ENCODE measurements at places on chromosomes 1 and 21.

DNA sequence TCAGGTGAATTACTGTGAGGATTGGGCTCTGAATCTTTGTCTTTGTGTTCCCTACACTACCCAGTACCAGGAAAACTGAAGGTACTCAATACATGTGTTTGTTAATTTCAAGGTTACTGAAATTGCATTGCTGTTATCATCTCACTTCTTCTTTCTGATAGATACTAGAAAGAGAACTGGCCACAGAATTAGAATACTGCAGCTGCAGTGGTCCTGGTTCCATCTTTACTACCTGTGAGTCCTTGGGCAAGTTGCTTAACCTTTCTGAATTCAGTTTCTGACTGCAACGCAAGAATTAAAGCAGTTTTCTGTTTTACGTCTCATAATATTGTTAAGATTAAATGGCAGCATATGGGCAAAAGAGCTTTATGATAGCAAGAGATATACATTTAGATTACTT, 263.5 kb downstream of the LMO4 start:
- no peak for DNase-seq

GRCh38 chr1:56278061-56278460, 301.3 kb downstream of the PLPP3 start:
- DNase-seq, result no peak

DNA sequence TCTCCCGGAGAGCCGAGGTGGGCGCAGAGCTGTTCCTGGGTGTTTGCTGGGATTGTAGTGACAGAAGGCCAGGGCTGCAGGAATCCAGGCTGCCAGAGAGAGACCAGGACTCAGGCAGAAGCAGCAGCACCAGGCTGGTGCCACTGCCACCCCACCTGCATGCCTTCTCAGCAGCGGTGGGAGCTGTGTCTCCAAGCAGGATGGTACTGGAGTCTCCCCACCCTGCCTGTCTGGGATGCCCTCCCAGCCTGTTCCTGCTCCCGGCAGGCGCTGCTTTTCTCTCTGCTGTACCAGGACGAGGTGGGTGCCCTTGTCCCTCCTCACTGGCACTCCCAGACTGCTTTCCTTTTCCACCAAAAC, 4.5 kb upstream of the HES4 start:
- no peak for DNase-seq

- no peak for DNase-seq
These were observed 176.1 kb downstream of the BRINP2 start for GRCh38 chr1:177346790-177347359.

- DNase-seq, result no peak
These were observed 575.5 kb downstream of the PTPRU start for GRCh38 chr1:29811727-29812407.

GRCh38 chr21:37319551-37319950, 47.0 kb upstream of the DYRK1A start:
- DNase-seq, result no peak

GRCh38 chr1:14215151-14215550, 383.3 kb upstream of the KAZN start:
- DNase-seq, result no peak

DNA sequence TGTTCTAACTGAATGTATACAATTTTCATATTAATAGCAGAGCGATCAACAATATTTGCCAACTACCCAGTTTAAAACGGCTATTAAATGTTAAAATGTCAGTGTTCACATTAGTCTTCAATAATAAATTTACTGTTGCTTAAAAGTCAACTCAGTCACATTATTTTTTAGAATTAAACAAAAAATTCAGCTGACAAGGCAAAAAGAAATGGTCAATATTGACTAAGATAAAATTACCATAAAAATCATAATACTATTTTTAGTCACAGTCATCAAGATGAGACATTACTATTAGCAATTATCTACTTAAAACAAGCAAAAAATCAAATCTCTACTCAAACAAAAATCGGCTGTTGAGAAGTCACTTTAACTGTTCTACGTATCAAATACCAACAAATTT, 1.5 kb downstream of the ANKRD13C start:
- DNase-seq, result no peak

GRCh38 chr1:30613188-30613587, 110.2 kb downstream of the MATN1 start:
- no peak for DNase-seq

DNA sequence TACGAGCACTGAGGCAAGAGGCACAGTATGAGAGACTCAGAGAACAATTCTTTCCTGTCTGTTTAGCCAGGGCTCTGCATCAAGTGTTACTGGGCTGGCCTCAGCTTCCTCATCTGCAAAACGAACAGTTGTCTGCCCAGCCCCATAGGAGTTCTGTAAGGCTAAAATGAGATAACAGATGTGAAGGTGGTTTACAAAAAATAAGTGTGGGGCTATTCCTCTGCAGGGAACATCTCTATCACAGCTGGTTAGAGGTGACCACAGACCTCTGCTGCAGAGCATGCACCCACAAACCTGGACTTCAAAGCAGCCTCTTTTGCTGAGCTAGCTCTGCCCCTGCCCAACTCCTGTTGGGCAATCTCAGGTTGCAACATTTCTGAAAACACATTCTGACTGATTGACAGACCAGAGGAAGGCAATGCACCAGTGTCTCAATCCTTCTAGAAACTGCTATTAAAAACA, 10.5 kb upstream of the OLIG1 start:
- DNase-seq, result no peak

DNA sequence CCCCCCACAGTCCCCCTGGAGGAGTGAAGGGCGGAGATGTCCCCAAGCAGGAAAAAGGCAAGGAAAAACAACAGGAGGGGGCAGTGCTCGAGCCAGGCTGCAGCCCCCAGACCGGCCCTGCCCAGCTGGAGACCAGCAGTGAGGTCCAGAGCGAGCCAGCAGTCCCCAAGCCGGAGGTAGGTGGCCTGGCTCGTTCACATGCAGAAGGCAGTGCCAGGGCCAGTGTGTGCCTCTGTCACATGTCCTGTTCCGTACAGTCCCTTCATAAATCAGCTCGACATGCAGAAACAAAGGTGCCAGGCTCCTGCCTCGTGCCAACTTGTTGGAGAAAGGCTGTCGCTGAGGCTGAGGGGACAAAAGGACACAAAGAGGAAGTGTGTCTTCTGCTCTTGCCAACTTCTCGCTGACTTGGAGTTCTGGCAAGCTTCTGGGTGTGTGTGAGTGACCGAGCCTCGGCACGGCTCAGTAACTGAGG, 24.1 kb upstream of the MPZL1 start:
- no peak for DNase-seq

DNA sequence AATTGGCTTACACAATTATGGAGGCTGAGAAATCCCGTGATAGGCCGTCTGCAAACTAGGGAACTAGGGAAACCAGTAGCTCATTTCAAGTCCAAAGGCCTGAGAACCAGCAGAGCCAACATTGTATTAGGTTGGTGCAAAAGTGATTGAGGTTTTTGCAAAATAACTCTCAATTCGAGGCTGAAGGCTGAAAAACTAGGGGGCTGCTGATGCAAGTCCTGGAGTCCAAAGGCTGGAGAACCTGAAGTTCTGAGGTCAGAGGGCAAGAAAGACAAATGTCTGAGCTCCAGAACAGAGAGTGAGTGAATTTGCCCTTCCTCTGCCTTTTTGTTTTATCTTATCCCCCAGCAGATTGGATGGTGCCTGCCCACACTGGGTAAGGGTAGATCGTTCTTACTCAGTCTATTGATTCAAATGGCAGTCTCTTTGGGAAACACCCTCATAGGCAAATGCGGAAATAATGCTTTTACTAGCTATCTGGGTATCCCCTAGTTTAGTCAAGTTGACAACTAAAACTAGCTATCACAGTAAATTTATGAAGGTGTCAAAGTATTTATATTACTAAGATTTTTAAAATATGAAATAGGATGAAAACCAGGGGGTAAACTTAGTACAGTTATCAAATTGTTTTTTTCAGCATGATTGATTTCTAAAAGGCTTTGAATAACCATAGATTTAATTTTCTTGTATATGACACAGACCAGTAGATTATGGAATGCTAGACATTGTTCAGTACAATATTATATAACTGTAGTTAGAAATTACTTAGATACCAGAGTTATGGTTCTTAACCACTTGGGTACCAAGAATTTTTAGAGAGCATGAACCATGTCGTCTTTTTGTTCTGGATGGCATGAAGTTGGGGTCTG, 15.4 kb downstream of the RABGAP1L start:
- DNase-seq, result no peak

DNA sequence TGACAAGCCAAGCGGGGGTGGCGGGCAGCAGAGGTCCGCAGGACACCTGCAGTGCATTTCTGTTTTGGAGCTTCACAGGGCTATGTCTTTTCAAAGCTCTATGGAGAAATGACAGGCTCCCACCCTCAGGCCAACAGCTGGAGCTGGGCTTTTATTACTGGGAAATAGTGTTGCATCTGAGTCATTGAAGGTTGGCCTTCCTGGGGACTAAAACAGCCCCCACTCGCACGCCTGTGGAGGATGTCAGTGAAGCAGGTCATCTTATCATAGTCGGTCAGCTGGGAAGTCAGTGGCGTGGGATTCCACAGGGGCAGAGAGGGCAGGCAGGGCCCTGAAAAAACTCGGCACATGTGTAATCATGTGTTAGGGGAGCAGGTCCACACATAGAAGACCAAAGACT, 55.3 kb downstream of the NTPCR start:
- no peak for DNase-seq

DNA sequence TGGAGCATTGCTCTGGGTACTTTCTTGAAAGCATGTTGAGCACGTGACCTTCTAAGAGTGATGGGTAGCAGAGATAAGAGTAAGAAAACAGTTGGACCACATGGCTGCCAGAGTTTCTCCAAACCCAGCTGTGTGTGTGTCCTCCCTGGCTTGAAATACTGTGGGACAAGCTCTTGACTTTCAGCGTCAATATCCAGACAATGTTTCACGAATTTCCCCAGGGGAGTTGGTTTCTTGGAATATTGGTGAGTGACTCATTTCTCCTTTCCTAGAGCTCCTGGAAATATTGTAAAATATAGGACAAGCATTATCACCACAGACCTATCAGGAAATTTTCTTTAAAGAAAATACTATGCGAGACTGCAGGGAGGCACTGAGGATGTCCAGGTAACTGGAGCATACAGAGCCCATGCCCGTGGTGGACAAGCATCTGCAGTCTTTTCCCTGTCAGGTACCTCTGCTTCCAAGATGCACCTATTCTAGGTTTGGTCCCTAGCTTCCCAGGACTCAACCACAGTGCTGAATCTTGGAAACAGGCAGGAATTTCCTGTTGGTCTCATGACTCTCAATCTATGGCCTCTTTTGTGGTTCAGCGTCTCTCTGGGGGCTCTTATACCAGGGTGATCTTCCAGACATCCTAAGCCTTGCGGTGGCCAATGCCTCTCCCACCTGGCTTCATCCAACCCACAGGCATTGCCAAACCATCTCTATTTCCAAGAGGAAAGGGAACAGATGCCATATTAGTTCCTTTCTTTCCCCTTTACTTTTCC, 67.4 kb downstream of the KCNJ6 start:
- no peak for DNase-seq

DNA sequence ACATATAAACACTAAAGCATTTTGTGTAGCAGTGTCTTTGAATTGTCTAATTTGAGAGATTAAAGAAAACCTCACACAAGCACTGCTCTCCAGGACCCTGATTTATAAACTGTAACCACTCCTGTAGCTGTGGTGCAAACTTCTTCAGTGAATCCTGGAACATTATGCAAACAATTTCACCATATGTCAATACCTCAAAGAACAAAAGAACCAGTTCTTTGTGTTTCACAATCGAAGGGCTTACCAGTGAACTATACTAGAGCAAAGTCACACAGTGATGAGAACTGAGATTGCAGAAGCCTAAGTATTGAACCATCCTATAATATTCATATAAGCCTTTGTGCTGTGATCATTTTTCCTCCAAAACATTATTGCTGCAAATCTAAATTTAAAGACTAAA, 21.5 kb downstream of the DPH5 start:
- DNase-seq, result no peak

DNA sequence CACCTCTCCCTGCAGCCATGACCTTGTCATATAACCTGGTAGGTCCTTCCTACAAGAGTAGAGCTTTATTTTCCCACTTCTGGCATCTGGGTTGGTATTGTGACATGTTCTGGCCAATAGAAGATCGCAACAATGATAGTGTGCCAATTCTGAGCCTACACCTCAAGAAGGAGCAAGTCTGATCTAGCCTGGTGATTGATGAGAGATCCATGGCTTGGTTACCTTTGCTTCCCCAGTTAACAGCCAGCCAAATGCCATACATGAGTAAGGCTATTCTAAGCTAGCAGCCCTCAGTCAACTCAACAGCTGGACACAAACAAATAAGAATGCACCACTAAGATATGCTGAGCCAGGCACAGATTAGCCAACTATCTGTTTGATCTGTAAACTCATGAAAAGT, 226.7 kb downstream of the LMO4 start:
- DNase-seq, result no peak

DNA sequence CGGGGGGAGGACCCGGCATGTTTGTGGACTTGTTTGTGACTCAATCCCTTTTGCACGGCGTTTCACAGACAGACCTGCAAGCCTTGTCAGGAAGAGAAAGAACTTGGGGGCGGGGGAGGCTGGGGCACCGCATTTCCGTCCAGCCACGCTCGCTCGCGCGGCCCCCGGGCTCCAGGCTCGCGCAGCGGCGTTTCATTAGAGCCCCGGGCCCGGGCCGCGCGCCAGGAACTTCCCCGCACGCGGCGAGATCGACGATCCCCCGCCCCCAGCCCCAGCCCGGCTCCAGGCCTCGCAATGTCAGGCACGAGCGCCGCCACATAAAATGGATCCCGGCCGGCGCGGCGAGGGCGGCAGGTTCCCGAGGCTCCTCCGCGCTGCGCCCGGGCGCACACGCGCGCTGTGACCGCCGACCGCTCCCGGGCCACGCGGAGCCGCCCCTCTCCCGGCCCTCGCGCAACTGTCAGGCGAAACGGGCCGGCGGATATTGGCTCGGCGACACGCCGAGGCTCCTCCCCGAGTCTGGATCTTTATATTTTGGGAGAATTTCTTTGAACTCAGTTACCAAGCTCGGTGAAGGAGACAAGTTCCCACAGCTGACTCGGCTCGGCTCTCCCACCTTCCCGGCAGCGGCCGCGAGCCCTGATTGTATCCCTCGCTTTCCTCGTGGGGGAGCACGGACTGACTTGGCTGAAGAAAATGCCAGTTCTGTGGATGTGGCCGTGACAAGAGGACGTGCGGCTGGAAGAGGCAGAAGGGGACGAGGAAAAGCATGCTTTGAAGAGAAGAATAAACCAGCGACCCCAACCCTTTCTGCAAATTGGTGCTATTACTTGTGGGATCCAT, at the start of gene KIF26B:
KIF26B (plus strand) TSS at position 557 of the 843 bp plus-strand sequence. CDS start 440 bp downstream, outside the sequence.
- DNase-seq, result peak; percentile 69

- DNase-seq, result no peak
These were observed 200.6 kb downstream of the RGS7 start for GRCh38 chr1:241156231-241156965.

DNA sequence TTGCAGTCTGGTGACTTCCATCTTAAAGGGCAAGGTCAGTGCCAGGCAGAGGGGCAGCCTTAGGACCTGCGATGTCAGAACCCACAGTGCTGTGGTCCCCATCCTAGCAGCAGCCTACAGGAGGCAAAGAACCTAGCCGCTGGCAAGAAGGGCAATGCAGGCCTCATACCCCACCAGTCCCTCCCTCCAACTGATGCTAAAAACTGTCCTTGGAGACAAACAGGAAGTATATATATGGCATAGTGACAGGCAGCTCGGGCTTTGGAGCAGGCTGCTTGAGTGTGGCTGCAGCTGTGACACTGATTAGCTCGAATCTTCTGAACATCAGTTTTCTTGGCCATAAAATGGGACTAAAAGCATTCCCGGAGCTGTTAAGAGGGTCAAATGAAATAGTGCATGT, 156.0 kb upstream of the VAMP3 start:
- no peak for DNase-seq
